ENCODE measurements at places on chromosomes 5 and 9. TPM values are rescaled to one million over a fixed set of nuclear protein-coding genes. Genes with fewer than 3 reads are reported as not detected.

The SAXO1 gene
- total RNA-seq, result not detected

The FOXD4L5 gene
- not detected for total RNA-seq

The CTXN3 gene
- total RNA-seq, result not detected

The SPATA31A3 gene
- not detected for total RNA-seq

The RGS7BP gene
- not detected for total RNA-seq

- no peak for DNase-seq
Measured at GRCh38 chr9:79695531-79696175, 123.9 kb downstream of the TLE4 start.

- DNase-seq, result no peak
Measured at GRCh38 chr9:113772121-113772810, 103.8 kb upstream of the ZNF618 start.

GRCh38 chr5:73624888-73625287, 1.1 kb upstream of the ARHGEF28 start:
- DNase-seq, result no peak

DNA sequence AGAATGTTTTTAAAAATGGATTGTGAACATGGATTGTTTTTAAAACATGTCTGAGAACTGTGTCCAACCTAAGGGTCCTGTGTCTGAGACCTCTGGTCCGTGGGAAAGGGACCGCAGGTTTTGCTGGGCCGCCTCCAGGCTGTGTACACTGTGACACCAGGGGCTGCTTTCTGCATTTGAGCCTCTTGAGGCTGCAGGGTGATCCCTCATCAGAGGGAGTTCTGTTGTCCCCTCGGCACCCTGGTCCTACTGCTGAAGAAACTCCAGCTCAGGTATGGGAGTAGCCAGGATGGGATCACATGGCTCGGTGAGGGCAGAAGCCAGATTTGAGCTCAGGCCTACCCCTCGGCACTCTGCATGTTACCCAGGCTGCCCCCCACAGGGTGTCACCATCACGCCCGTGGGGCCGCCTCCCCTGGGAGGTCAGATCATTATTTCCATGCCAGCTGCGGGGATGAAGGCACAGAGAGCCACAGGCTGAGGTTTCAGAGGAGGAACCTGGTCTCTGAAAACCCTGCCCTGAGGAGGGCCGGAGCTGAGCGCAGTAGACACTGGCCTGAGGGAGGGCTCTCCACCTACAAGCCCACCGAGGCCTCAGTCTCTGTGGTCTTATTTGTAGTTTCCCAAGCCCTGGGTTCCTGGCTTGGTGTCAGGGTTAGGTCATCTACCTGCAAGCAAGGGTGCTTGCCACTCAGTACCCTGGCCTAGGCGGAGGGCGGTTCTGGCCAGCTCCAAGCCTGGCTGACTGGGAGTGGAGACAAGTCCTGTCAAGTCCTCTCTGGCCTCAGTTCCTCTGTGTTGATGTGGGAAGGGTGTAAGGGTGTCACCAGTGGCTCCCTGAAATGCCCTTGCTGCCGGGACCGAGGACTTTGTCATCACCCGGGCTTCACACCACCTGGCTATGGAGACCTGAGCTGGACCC, 2.8 kb downstream of the PRR7 start:
- no peak for DNase-seq

GRCh38 chr9:34139477-34140146, 13.1 kb upstream of the DCAF12 start:
- no peak for DNase-seq

GRCh38 chr5:127649018-127649439, at the start of gene CTXN3:
Gene CTXN3 (plus strand): TSS chr5:127649082. CDS start chr5:127657522, 8,440 bp downstream.
- DNase-seq, result no peak

DNA sequence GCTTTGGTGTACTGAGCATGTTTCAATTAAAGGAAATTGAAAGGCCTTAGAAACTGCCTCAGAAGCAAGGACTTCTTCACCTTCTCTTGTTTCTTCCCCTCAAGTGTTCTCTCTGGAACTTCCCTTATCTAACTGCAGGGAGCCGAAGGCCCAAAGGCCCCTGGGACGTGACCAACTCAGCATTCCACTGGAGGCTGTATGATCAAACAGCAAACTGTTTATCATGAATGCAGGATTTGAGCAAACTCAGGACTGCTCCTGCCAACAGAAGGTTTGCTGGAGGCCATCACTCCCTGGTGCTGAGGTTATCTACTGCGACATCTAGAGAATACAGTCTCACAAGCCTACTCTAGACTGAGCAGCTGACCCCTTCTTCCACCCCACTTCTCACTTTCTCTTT, 4.8 kb upstream of the CDH10 start:
- DNase-seq, result no peak

DNA sequence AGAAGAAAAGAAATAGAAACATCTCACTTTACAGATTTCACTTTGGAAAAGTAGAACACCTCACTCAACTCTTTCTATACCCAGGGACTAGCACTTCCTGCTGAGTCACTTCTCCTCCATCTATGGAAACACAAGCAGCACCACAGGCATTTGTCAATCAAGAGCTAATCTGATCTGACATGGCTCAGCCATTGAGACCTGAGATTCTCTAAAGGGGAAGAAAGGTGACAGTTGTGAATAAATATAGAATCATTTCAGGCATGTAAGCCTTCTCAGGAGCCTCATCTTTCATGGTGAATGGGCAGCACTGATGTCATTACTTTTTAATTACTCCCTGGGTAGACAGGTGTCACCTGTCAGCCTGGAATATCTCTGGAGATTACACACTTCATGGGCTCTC, 559.8 kb downstream of the HINT1 start:
- DNase-seq, result no peak

- DNase-seq, result no peak
Measured at GRCh38 chr9:120475341-120475740, 104.6 kb downstream of the CDK5RAP2 start.

- DNase-seq, result no peak
Measured at GRCh38 chr9:98043915-98044314, 12.6 kb upstream of the NANS start.

DNA sequence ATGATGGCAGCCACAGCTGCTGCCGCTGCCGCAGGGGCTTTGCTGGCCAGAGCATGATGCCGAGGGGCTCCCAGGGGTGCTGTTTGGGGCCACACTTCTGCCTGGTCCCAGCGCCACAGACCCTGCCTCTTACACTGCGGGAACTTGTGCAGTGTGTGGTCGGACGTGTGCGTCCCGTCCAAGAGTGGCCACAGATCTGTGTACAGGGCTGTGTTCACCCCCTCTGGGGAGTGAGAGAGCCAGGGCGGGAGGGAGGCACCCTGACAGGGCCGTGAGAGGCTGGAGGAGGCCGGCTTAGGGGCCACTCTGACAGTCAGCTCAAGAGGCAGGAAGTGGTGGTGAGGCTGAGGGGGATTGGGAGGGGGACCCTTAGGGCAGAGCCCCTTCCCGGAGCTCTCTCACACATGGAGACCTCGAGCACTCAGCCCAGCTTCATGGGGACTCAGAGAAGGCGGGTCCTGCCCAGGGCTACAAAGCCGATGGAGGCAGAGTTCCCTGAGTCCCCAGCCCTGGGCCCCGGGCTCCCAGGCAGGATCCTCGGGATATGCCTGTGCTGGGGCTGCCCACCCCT, 13.1 kb upstream of the CARD19 start:
- no peak for DNase-seq

DNA sequence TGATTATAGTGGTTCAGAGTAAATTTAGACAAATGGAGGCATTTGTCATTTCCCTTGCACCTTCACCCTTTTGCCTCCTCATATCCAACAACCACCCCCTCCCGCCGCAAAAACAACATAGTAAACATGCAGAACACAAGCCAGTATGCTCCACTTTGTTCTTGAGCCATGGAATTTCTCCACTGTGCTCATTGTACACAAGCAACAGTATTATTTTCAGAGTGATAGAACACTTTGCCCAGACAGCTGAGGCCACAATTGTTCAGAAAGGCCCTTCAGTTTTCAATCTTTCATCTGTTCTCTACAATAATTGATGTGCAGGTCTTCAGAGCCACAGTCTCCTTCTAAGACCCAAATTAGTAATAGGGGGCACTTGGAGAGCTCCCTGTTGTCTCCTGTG, 272.8 kb upstream of the SLC30A5 start:
- DNase-seq, result no peak
